ENCODE measurements at places on chromosomes 6 and 20.

GRCh38 chr6:145844933-145845540 lies 30.4 kb upstream of the FBXO30 start:
- DNase-seq, result no peak

DNA sequence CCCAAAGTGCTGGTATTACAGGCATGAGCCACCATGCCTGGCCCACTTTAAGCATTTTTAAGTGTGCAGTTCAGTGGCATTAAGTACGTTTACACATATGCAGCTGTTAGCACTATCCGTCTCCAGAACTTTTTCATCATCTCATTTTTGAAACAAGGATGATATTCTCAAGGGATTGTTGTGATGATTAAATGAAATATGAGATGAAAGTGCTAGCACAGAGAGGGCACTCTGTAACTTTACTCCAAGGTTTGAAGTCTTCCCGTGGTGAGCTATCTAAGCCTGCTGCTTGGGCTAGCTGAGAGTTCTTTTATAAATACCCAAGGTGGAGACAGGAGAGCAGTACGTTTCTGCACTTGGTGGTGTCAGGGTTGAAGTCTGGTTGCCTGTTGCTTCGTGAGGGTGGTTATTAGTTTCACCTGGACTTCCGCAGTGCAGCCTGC lies 6.6 kb downstream of the TM9SF4 start:
- DNase-seq, result no peak

DNA sequence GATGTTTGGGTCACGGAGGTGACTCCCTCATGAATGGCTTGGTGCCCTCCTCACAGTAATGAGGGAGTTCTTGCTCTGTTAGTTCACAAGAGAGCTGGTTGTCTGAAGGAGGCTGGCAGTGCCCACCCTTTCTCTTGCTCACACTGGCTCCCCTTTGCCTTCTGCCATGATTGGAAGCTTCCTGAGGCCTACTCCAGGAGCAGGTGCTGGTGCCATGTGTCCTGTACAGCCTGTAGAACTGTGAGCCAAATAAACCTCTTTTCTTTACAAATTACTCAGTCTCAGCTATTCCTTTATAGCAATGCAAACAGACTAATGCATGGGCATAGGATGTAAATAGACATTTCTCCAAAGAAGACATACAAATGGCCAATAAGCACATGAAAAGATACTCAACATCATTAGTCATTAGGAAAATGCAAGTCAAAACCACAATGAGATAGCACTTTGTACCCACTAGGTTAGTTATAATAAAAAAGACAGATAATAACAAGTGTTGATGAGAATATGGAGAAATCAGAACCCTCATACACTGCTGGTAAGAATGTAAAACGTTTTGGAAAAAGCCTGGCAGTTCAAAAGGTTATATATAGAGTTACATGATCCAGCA lies 17.7 kb downstream of the C20orf203 start:
- DNase-seq, result no peak

DNA sequence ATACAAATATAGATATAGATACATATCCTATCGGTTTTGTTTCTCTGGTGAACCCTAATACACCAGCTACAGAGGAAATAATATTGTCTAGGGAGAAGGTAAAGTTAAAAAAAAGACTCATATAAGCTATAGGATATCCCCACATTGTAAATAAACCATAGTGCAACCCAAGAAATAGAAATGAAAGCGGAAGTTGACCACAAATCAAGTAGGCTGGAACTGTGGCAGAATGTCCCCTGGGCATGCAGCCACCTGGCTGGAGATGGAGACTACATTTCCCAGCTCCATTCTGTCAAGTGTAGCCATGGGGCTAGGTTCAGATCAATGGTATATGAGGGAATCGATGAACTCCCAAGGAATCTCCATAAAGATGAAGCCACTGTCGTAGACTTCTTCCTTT lies 70.1 kb upstream of the RPS6KA2 start:
- no peak for DNase-seq

DNA sequence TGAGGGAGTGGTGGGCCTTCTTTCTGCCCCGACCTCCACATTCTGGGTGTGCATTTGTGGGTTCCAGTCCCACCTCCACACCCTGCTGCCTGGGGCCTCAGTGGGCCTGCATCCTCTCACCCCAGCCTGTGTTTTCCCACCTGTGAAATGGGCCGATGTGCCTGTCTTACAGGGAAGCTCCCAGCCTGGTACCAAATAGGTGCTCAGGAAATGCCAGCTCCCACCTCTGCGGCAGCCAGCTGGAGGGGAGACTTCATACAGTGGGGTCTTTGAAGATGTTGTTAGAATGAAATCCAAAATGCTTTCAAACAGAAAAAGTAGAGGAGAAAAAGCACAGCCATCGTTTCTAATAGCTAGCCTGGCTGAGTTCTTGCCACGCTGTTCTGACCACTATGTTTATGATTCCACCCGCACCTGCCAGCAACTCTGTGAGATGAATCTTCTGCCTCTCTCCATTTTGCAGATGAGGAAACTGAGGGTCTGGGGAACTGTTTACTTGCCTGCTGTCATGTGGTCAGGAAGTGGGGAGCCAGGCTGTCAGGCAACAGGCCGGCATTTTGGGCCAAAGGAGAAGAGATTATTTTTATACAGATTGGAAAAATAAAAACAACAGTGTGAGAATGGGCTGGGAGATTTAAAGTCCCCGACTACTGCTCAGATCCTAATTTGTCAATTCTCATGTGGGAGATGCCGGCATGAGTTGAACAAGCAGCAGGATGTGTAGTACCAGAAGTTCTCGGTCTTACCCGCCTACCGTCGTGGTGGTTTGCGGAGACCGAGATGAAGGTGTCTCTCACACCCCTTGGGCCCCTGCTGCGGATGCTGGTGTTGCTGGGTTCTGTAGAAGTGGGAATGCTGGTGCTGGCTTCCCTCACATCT lies 4.6 kb downstream of the TMEM181 start:
- DNase-seq, result no peak

- no peak for DNase-seq
Measured at GRCh38 chr6:28816909-28817807, 106.6 kb downstream of the TRIM27 start.

GRCh38 chr6:71599359-71599758 lies 287.0 kb upstream of the RIMS1 start:
- no peak for DNase-seq

GRCh38 chr20:37133952-37134351 lies 38.2 kb upstream of the RBL1 start:
- no peak for DNase-seq

- no peak for DNase-seq
Measured at GRCh38 chr6:87837444-87837843, 135.4 kb upstream of the AKIRIN2 start.

DNA sequence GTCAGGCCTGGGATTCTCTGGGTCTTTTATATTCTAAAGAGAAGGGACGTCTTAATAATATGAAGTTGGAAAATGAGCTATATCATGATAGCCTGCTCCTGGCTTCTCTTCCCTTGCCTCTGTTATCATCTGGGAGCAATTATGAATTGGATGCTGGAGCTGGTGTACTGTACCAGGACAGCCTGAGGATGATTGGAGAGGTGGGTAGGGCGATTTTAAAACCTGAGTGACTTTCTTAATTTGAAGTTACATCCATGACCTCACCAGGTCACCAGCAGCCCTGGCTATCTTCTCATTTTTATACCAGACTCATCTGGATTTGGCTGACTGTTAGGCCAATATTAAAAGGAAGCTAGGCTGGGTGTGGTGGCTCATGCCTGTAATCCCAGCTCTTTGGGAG lies 317.6 kb downstream of the CLIC5 start:
- DNase-seq, result no peak

DNA sequence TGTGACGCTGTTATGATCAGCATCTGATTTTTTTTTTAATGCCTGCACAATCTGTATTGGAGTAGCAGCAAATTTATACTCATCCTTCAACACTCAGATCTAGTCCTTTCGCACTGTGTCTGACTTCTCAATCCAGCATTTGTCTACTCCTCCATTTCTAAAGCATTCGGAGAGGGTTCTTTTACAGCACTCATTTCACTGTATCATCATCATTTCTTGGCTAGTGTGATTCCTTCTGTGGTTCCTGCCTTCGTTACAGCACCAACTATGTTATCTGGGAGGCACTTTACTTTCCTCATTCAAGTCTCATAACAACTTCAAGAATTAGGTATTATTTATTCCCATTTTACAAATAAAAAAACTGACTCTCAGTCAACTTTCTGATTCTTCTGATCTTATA lies 18.0 kb downstream of the NUDT3 start:
- DNase-seq, result no peak

DNA sequence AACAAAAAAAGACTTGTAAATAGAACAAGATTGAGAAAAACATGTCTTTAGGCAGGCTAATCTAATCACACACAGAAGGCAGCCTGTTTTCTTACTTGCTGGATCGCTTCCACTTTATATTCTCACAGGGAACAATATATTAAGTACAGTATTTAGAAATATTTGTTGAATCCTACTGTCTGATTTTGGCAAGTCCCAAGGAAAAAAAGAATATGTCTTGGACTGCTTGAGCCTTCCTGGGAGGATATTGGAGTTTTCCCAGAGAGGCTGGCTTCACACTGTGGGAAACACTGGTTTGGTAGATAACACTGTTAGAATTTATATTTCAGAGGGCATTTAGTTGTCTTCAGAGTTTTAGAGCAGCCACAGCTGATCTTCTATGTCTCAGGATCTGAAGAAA lies 229.7 kb downstream of the PRL start:
- DNase-seq, result no peak

DNA sequence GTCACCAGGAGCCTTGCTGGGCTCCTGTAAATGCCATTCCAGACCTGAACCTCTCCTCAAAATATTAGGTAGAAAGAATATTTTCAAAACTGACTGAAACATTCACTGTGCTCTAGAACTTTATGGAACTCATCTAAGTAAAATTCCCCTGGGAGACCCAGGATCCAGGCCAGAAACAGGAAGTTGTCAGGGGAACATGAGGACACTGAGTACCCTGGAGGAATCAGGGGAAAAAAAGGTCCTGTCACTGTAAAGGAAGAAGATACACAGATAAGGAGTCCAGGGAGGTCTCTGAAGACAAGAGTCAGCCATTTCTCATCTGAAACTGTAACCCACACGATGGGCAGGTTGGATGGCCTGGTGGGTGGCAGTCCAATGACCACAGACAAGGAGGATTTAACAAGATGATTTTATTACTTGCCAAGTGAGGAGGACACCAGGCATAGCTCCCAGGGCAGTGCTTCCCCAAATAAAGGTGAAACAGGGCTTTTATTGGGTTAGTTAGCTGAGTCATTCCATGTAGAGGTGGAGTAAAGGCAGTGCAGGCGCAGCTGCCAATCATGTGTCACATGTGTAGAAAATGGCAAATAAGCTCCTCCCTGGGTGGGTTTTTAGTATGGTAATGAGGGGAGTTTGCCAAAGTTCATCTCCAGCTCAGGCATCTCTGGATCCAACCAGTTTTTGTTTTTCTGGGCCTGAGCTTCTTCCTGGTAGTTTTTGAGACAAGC lies 138.5 kb downstream of the RCAN2 start:
- DNase-seq, result no peak

- no peak for DNase-seq
Measured at GRCh38 chr20:54144847-54145414, 28.9 kb downstream of the CYP24A1 start.

DNA sequence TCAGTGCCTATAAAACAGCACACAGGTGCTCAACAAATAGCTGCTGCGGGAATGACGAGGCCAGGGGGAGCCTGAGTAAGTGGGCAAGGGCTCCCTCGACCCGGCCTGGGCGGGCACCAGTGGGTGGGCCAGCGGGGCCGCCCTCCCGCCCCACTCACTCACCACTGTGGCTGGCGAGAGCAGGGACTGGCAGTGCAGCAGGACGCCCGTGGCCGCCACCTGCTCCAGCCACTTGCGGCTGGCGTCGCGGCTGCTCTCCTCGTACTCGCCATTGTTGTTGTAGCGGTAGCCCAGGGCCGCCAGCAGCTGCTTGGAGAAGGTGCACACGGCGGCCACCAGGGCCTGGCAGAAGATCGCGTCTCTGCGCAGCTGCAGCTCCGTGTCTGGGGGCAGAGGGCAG lies 191.5 kb downstream of the PREX1 start:
- no peak for DNase-seq

DNA sequence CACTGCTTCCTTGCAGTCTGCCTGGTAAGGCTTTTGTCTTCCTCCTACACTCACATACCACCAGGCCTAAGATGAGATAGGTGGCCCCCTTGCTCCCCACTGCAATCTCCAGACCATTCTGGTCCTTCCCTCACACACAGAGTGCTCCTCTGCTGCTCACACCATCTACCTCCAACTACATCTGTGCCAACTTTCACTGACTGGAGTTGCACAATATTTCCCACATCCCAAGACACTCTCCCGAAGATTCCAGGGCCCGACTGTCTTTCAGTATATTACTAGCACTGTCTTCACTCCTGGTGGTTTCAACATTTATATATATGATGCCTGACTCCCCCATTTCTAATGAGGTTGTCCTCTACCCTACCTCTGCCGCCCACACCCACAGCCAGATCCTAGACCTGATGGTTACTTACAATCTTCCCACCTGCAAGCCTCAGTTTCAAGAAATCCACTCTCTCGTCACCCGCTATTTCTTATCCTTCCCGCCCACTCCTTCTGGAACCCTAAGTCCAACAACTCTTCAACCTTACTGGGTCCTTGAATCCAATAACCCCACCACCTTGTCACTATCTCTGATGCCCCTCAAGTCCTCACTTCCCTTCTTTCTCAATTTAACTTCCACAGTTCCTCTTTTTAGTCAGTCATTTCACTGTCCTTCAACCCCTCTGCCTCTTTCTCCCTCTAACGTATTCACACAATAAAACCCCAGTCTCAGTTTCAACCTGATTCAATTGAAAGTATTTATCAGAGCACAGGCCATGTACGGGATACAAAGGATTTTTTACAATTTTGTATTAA lies 21.6 kb downstream of the RALGAPA2 start:
- no peak for DNase-seq

- DNase-seq, result no peak
Measured at GRCh38 chr20:19725814-19726525, 32.1 kb upstream of the RIN2 start.

GRCh38 chr20:31707994-31708735 lies 14.5 kb downstream of the BCL2L1 start:
- DNase-seq, result no peak

- no peak for DNase-seq
Measured at GRCh38 chr6:75794954-75795739, 46.1 kb downstream of the MYO6 start.

- no peak for DNase-seq
Measured at GRCh38 chr6:27888566-27888965, 23.6 kb downstream of the OR2B2 start.

DNA sequence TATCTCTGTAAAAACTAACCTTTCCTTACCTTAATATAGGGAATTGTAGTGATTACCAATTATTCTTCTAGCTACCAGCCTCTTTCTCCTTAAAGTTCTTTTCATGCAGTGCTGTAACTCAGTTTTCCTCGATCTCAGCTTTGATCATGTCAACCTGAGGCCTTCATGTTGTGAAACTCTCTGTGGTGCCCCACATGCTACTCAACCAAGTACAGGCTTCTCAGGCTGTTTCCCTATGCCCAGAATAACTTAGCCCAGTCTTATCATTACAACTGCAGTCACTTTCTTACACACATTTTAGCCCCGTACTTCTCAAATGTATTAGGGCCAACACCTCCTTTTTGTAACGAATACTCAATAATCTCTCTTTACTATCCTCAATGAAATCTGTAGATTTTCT lies 90.1 kb upstream of the SUPT3H start:
- no peak for DNase-seq

- DNase-seq, result no peak
Measured at GRCh38 chr6:143901885-143902750, 37.8 kb downstream of the ZC2HC1B start.

- no peak for DNase-seq
Measured at GRCh38 chr20:51710361-51710894, 57.8 kb downstream of the ATP9A start.

- DNase-seq, result no peak
Measured at GRCh38 chr20:63103402-63104311, 96.9 kb upstream of the BHLHE23 start.
